ENCODE measurements at places on chromosomes 11 and 22.

- no peak for DNase-seq
These were observed 17.7 kb downstream of the CD6 start for GRCh38 chr11:60989093-60989650.

GRCh38 chr22:31977141-31977841, 33.0 kb downstream of the YWHAH start:
- DNase-seq, result no peak

DNA sequence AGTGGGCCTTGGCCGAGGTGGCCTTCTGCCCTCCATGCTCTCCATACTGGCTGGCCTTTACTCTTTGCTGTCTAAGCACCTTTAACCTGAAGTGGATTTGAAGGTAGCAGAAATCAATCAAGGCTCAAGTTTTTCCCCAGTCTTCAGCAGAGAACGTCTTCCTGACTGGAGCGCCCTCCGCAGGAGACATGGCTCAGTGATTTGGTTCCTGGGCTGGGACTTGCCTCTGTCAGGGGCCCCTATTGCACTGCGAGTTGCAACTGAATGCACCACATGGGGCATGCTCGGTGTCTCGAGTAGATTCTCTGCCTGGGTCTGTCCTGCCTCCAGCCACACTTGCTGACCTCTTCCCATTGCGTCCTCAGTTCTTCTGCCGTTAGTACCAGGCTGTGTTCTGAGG, 79.6 kb downstream of the BMAL1 start:
- no peak for DNase-seq

DNA sequence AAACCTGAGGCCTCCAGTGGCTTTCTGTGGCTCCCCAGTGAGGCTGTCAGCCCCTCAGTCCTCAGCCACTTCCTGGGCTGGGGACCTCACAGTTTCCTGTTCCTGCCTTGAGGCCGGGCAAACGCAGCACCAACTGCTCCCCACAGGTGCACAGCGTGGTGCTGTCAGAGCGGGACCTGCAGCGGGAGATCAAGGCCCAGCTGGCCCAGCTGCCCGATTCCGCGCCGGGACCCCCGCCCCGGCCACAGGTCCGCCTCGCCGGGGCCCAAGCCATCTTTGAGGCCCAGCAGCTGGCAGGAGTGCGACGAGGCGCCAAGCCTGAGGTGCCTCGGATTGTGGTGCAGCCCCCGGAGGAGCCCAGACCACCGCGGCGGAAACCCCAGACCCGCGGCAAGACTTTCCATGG, 5.4 kb downstream of the TBC1D10C start:
- DNase-seq, result no peak

- no peak for DNase-seq
These were observed 872.0 kb downstream of the BRD1 start for GRCh38 chr22:48955351-48956311.

GRCh38 chr22:44431256-44431655, 66.8 kb downstream of the RTL6 start:
- DNase-seq, result no peak

DNA sequence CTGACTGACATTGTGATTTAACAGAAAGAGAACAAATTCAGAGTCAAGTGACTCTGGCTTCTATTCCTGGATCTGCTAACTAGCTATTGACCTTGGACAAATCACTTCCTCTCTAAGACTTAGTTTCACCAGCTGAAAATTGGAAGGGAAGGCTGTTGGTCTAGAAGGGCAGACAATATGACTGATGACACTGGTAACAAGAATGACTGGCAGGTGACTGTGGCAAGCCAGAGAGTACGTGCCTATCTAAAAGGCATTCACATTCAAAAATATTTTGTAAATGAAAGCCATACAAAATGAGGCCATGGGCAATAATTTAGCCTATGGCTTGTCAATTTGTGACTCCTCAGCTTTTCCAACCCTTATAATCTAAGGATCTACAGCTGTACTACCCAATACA, 23.5 kb downstream of the SERGEF start:
- no peak for DNase-seq

GRCh38 chr11:8301622-8302021, 37.9 kb upstream of the LMO1 start:
- no peak for DNase-seq

DNA sequence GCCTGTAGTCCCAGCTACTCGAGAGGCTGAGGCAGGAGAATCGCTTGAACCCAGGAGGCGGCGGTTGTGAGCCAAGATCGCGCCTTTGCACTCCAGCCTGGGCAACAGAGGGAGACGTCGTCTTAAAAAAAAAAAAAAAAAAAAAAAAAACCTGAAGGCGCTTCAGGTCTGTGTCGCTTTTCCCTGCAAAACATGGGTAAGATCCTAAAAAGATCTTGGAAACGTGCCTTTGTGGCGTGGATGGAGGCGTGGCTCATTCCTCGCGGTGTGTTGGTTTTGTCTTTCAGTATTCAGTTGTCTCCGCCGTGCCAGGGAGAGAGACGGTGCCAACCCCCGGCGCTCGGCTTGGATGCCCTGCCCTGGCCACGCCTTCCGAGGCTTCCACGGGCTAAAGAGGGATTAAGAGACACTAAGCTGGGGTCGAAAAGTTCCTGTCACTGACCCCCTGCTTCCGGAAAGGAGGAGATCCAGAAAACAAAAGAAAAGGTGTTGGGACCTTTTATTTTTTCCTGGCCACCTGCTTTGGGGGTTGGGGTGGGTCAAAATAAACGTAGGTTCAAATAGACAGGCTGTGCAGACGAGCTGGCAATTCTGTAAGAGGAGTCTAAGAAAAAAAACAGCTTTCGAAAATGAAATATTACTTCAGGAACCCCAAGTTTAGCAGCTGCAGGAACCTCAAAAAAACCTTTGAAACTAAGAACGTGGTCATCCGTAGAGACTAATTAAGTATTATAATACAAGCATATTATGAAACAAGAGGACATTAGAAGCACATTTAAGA, 1.1 kb upstream of the SLC35F2 start:
- DNase-seq, result no peak

GRCh38 chr22:20792966-20793728, 19.2 kb downstream of the SERPIND1 start:
- no peak for DNase-seq

DNA sequence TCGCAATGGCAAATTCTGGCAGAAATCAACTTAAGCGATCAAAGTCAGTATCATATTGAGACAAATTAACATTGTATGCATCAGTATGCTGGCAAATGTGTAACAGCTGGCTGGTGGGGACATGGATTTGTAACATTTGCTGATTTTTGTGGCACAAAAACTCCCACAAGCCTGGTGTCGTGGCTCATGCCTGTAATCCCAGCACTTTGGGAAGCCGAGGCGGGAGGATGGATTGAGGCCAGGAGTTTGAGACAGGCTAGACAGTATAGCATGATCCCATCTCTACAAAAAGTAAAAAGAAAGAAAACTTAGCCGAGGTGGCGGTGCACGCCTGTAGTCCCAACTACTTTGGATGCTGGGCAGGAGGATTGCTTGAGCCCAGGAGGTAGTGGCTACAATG, 17.6 kb upstream of the HDHD5 start:
- no peak for DNase-seq

DNA sequence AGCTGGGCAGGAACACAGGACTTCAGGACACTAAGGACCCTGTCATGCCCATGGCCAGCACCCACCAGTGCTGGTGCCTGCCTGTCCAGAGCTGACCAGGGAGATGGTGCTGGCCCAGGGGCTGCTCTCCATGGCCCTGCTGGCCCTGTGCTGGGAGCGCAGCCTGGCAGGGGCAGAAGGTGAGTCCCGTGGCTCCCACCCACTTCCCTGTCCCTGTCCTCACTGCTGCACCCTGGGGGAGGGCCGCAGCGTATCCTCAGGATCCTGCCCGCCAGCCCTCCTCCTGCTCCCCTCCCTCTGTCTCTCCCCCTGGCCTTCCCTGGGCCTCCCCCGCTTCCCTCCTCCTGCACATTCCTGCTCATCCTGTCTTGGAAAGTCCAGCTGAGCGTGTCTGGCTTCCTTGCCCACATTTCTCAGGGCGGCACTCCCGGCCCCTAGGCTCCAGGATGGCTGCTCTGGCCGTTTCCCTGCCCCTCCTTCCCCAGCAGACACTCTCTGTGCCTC, 8.7 kb downstream of the CSF2RB start:
- DNase-seq, result no peak

DNA sequence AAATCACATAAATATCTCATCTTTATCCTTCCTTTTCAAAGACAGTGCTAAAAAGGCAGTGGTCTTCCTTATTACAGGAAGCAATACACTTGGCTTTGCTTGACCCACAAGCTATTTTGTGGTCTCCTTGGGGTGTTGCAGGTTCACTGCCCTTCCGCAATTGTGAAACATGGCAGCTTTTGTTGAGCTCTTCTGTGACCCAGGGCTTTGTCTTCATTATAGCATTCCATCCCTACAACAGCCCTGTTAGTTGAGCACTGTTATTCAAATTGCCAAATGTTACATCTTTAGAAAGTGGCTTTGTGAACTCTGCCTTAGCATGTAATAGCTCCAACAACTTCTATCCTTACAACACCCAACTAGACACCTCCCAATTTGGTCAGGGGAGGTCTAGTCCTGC, 107.1 kb downstream of the OPCML start:
- DNase-seq, result no peak

DNA sequence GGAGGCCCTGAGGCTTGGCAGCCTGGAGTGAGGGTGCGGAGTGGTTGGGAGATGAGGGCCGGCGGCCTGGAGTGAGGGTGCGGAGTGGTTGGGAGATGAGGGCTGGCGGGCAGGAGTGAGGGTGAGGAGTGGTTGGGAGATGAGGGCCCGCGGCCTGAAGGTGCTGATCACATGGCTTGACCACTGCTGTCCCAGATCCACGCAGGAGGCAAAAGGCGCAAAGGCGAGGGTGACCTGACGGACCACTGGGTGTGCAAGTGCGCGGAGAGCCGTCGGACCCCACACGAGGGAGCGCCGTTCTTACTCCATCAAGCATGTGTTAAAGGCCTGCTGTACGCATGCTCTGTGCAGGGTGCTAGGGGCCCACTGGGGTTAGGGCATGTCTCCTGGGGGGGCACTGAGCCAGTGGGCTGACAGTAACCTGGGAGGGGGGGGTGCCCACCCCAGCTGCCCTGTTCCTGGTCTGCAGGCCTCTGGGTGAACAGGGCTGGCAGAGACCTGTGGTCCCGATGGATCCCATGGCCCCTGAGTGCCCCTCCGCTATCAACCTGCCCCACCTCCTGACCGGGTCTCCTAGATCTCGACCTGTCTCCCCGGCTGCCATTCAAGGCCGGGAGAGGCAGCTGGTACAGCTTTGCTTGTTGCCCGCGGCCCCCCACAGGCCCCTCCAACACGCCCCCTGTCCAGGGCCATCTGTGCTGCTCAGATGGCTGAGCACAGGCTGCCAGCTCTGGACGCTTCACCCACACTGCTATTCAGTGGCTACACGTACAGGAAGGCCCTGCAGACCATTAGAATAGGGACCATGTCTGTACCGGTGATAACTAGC, 21.1 kb downstream of the MRGPRD start:
- no peak for DNase-seq

DNA sequence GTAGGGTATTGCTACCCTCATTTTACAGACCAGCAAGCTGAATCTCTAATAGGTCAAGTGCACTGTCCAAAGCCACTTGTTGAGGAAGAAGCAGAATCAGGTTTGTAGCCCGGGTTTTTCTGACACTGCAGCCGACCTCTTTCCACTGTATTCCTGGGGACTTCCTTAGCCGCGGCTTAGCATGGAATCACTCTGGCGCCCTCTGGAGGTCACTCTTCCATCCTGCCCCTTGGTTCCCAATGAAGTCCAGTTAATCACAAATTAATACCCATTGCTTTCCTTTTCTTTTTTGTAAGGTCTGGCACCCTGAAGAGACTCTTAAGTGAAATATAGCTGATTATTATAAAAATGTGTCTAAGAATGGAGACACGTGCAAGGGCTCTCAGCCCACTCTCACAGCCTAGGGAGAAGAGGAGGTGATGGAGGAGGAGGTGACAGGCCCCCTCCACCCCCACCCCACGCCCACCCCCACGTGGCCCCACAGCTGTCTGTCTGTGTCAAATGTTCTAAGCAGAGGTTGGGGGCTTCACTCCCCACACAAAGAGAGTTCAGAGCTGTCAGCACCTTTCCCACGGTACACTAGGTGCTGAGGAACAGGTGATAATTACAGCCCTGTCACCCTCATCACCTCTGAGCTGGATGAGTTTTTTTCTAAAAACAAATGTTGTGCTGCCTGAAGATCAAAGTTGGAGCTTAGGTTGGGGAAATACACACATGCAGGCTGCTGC, 57.7 kb upstream of the DRD2 start:
- DNase-seq, result no peak

GRCh38 chr11:62922189-62922589, 1.0 kb upstream of the CHRM1 start:
- no peak for DNase-seq

- no peak for DNase-seq
These were observed 81.6 kb upstream of the LARGE1 start for GRCh38 chr22:34001701-34002466.

GRCh38 chr22:20028855-20029549, 8.1 kb downstream of the TANGO2 start:
- no peak for DNase-seq

GRCh38 chr11:62221498-62221897, 13.0 kb downstream of the SCGB2A1 start:
- no peak for DNase-seq

- no peak for DNase-seq
These were observed 327.4 kb downstream of the MN1 start for GRCh38 chr22:27474112-27474571.

- no peak for DNase-seq
These were observed 354.7 kb upstream of the NARS2 start for GRCh38 chr11:78929207-78929905.

- peak; percentile 58 for DNase-seq
These were observed 2.0 kb downstream of the MYH9 start for GRCh38 chr22:36385491-36386350.

DNA sequence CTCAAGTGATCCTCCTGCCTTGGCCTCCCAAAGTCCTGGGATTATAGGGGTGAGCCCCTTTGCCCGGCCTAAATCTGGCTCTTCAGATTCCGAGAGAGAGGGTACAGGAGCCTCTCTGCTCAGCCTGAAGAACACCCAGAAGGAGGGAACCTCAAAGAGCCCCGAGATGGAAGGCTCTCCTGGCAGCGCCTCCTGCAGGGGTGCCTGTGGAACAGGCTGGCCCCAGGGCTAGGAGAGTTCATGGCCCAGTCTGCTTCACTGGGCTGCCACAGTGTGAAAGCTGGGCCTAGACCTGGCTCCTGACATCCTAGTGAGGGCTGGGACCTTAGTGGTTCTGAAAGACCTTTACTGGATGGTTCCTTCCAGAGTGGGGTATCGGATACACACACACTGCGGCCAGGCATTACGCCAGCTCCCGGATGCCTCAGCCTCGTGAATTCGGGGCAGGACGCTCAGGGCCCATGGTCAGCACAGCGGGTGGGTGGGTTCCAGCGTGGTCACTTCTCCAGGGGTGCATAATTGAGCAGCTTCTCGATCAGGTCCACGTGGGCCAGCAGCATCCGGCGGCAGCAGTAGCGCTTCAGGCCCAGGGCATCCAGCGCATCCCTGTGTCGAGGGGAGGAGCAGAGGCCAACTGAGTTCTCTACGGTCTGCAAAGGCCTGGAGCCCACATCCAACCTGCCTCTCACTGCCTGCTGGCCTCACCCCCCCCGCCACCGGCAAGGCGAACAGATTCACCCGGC, 2.3 kb downstream of the POLR2L start:
- no peak for DNase-seq

GRCh38 chr11:118342503-118343161, at the start of gene CD3D:
Gene CD3D, minus strand, starts transcription at chr11:118342705. Its CDS starts 98 bp downstream, at chr11:118342607.
- DNase-seq, result no peak
